ENCODE measurements at places on chromosomes 3 and 15.

GRCh38 chr3:48945432-48945831 is 26.8 kb downstream of the ARIH2 start:
- no peak for DNase-seq

- no peak for DNase-seq
Observed at GRCh38 chr15:84914909-84915605, 30.6 kb downstream of the SLC28A1 start.

DNA sequence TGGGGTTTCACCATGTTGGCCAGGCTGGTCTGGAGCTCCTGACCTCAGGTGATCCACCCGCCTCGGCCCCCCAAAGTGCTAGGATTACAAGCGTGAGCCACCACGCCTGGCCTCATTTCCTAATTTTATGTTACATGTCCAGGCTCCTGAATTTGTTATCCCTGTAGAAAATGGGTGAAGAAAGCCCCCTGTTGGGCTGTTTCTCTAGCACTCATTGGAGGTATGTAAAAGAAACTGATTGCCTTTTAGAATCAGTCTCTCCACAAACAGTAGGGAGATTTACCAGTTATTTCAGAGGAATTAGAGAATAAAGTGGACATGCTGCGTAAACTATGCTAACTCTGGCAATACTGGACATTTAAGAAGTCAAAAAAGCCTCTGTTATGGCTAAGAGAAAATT is 364.1 kb upstream of the TBL1XR1 start:
- no peak for DNase-seq

DNA sequence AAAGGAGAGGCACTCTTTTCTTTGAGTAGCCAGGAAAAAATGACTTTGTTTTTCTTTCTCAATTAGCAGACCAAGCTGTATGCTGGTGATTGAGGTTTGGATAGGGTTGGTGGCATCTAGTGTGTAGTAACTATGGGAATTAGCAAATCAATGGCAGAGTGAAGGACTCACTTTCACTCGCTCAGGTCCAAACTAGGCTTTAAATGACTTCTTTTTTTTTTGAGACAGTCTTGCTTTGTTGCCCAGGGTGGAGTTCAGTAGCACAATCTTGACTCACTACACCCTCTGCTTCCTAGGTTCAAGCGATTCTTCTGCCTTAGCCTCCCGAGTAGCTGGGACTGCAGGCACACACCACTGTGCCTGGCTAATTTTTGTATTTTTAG is 35.9 kb downstream of the PRKCI start:
- DNase-seq = no peak

DNA sequence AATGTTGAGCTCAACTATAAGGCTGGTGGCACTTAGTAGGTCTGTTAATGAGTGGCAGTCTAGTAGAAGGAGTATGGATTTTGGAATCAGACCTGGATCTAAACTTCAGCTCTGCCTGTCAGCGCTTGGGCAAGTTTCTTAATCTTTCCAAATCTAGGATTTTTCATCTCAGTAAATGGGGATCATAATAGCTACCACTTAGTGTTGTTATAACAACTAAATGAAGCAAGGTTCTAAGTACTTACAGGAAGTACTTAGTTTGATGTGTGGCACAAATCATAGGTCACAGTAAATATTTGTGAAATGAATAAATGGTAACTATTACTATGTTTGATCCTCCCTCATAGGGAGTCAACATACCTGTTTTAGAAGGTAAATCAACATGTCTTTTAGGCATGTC is 31.4 kb downstream of the SLC49A4 start:
- no peak for DNase-seq

DNA sequence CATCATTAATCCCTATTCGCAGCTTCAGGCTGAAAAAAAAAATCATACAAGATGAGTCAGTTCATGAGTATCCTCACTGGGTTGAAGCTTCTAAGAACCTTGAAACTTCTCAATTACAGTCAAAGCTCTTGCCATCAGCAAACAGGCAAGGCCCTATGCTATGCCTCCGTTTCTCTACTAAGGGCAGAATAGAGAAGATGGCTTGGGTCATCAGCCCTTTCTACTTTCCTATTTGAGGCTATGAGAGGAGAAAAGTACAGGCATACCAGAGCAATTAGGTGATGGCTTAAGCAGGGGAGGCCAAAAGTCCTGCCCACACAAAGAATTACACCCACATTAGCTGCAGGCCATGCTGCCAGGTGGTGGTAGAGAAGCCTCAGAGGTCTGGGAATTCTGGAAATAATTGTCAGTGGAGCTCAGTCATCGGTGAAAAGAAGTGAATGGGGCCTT is 89.0 kb downstream of the MRPL46 start:
- no peak for DNase-seq

GRCh38 chr3:169629895-169630294 is 33.6 kb downstream of the MECOM start:
- DNase-seq = no peak

- DNase-seq = no peak
Observed at GRCh38 chr15:88440021-88440420, 27.2 kb downstream of the MRPL46 start.

Measured in stimulated activated CD8-positive, alpha-beta memory T cell treated with anti-CD3 and anti-CD28 coated beads, Interleukin-15, amount 100 ng/mL, for 24 hours (primary cell).